Left colon (tissue), 2 donors: ENCODE measurements at places on chromosomes 11 and 22. TPM values are rescaled to one million over a fixed set of nuclear protein-coding genes. Genes with fewer than 3 reads are reported as not detected.

The UBQLNL gene
- 0.49 TPM for total RNA-seq

The MYEOV gene
- 8.0 TPM for total RNA-seq

- DNase-seq: no peak
Observed at GRCh38 chr11:120104041-120104565, 33.8 kb downstream of the TRIM29 start.

- no peak for DNase-seq
Observed at GRCh38 chr11:122779047-122779629, 59.2 kb upstream of the CRTAM start.

GRCh38 chr11:10640308-10640707 is 53.2 kb downstream of the IRAG1 start:
- DNase-seq: peak; percentile 15

DNA sequence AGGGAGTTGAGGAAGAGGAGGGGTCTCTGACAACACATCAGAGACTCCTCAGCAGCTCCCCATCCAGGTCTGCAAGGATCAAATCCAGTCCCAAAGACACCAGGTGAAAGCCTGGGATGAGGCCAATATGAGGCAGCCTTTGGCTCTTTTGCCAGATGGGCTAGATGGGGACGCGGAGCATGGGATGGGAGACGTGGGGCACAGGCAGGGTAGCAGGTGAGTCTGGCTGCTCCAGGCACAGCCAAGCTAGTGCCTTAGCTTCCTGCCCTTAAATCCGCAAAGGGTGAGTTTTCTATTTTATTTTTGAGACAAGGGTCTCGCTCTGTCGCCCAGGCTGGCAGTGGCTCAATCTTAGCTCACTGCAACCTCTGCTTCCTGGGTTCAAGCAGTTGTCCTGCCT is 19.6 kb upstream of the DRICH1 start:
- no peak for DNase-seq

- no peak for DNase-seq
Observed at GRCh38 chr11:2442589-2442988, 1.7 kb downstream of the TRPM5 start.

- DNase-seq: no peak
Observed at GRCh38 chr22:43897751-43898261, 6.0 kb upstream of the PNPLA5 start.

- no peak for DNase-seq
Observed at GRCh38 chr11:123011510-123011909, 29.9 kb upstream of the BSX start.
